GDM1 (cell line): ENCODE measurements at places on chromosomes 1 and 21.

DNA sequence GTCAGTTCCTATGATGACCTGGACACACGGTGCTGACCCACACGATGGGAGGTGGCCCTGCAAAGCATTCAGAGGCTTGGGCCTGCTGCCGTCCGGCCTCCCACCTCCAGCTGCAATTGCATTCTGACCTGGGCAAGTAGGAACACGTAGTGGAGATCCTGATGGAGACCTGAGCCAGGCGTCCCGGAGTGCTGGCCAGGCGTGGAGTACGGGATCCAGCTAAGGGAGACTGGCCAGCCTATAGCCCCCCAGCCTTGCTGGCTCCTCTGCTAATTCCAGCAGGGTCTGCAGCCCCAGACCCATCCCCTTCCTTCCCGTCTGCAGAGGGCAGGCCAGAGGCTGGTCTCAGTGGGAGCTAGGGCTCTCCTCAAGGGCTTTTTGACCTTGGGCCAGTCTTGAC, 11.2 kb downstream of the CD46 start:
- no peak for DNase-seq

DNA sequence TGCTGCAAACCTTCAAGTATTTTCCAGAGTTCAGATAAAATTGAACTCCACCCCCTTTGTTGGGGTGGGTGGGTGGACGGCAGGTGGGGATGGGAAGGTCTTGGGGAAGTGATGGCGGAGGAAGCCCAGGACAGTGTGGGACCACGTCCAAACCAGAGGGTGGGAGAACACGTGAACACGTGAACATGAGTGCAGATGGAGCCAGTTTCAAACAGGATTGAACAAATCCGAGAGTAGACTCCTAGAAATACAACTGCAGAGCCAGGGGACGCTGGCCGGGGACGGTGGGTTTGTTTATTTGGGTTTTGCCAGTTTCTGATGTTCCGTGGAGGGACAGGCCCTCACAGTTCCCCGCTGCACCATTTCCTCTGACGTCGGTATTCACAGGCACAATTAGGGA, 2.9 kb downstream of the KRTAP10-2 start:
- DNase-seq: no peak

DNA sequence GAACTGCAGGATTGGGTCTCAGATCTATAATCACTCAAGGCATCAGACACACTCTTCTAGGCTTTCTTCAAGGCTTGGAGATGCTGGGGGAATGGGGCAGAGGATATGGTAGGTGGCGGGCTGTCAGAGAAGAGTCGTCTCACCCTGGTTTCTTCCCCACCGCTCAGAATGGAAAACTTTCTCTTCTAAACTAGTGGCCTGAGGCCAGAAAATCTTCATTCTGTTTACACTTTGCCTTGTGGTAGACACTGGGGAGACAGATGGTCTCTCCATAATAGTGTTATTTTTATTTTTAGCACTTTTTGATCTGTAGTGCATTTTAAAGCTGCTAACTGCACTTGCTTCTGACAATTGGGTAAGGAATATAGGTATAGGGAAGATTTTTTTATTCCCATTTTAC, 2.6 kb downstream of the PRELP start:
- DNase-seq: no peak

DNA sequence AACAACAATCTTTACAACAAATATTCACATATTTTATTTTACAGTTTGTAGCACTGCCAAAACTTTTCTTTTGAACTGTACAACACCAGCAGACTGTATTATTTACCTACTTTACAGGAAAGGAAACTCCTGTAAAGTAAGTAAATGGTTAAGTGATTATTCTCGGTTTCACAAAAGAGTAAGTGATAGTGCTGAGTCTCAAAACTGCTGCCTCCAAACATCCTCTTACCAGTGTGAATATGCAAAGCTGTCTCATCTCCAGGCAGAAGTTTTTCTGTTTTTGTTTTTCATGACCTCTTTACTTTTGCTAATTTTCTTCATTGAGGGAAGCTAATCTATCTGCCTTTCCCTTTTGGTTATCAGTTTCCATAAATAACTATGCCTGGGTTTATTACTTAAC, 286.7 kb downstream of the SRGAP2C start:
- DNase-seq: no peak

- DNase-seq: no peak
Observed at GRCh38 chr21:44438531-44439210, 16.6 kb upstream of the LRRC3 start.

DNA sequence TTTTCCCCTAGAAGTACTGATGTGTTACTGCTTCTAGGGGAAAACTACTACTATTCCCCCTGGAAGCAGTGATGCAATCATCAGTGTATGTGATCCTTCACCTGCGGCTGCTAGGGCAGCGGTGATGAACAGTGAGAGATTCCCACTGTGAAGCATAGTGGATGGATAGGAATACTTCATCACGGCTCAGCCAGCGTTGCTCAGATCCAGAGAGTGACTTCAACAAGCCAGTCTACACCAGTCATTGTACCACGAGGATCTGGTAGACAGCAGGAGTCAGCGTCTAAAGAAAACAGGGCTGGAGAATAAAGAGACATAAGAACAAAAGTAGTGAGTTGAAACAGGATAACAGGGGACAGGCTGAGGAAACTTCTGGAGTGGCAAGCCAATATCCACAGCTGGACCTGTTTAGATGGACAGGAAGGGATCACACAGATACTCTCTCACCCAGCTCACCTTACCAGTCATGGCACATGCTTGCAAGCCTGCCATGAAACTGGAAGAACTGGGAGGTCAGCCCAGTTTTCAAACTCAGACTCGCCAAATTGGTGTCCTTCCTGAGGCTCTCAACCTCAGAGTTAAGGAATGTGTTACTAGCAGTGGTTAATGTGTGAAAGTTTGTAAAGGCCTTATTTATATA, 42.4 kb upstream of the LRRC52 start:
- no peak for DNase-seq

- DNase-seq: no peak
Observed at GRCh38 chr21:15293240-15293639, 228.4 kb upstream of the NRIP1 start.

- DNase-seq: no peak
Observed at GRCh38 chr1:87515781-87516180, 187.1 kb downstream of the LMO4 start.

GRCh38 chr1:219119839-219120238, 53.8 kb upstream of the LYPLAL1 start:
- no peak for DNase-seq

- DNase-seq: no peak
Observed at GRCh38 chr1:207818971-207819451, 67.2 kb downstream of the CD46 start.

- peak; percentile 41 for DNase-seq
Observed at GRCh38 chr1:160997323-160998038, 23.5 kb downstream of the F11R start.

GRCh38 chr1:30955448-30956015, 47.0 kb upstream of the SDC3 start:
- DNase-seq: no peak

DNA sequence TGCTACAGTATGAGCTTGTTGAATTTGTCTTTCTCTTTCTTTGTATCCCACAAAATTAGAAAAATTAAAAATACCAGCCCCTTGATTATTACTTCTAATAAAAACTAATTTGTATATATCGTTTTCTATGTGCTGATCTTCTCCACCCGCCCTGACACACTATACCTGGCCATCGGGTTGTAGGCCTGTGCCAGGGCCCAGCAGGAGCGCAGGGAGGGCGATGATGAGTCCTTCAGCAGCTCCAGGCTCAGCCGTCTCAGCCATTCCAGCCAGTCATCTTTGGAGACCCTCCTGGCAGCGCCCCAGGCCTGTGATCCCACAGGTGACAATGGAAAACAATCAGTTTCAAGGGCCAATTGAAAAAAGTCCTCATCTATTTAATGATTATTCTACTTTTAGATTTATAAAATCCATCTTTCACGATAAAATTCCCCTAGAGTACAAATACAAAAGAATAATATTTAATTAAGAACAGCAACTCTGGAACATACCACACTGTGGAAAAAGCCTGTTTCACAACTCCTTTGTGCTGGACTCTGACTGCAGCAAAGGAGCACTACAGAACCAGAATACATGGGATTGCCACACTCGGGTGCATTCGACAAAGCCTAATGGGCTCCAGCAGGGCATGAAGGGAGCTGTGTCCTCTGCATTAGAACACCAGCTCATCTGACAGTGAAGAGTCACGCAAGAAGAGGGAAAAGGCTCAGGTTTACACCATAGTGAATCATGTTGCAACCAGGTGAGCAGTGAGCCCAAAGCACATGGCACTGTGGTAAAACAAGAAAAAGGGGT, 15.4 kb downstream of the ANGPTL7 start:
- no peak for DNase-seq

DNA sequence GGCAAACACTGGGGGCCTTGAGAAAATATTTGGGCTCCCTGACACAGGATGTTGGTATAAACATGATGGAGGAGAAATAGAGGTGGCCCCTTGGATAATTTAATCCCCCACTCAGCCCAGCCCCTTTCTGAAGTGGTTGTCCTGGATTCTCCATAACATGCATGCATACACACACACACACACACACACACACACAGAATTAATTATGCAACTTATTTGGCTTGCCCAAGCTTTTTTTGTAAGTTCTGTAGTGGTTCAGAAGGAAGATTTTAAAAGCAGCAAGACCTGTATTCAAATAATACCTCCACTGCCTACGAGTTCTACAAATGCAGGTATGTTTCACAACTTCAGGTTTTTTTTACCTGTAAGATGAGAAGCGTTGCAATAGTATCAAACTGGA, 15.0 kb downstream of the ATF3 start:
- DNase-seq: no peak

DNA sequence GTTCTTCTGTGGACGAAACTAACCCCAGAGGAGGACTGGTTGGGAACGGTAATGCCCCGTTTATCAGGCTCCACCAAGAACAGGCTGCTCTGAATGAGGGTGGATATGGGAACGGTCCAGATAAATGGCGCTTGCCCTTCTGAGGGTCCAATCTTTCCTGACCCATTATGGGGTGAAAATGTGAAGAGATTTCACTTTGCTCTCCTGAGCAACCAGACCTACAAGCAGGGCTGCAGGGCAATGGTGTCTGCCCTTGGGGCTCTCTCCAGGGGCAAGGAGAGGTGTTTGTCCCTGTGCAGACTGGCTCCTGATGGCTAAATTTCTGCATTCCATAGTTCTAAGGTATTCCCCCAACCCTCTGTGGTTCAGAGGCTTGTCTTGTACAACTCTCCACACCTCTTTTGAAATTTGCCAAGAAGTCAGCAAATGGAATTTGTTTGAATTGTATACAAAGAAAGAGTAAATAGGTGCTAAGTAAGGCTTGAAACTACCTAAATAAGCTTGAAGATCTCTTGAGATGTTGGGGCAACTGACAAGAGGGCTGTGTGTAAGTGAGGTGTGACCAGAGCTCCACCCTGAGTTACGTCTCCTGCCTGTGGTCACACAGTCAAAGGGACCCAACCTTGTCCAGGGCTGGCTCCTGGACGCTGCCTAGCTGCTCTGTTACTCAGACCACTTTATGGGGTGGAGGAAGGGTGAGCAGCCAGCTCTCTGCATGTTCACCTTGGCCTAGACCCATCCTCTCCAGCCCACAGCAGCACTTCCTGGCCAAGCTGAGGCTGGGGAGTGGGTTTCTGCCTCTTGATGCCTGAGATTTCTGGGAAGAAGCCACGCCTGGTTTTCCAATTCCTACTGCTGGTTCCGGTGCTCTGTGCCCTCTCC, 24.8 kb downstream of the SLC2A1 start:
- DNase-seq: no peak

GRCh38 chr1:94535879-94536278, 5.7 kb downstream of the F3 start:
- DNase-seq: no peak

GRCh38 chr1:154616659-154617345, 8.8 kb upstream of the ADAR start:
- DNase-seq: no peak

GRCh38 chr1:164707868-164708331, 148.9 kb downstream of the PBX1 start:
- DNase-seq: no peak

- DNase-seq: no peak
Observed at GRCh38 chr1:248589334-248589733, 8.2 kb downstream of the OR2T10 start.

DNA sequence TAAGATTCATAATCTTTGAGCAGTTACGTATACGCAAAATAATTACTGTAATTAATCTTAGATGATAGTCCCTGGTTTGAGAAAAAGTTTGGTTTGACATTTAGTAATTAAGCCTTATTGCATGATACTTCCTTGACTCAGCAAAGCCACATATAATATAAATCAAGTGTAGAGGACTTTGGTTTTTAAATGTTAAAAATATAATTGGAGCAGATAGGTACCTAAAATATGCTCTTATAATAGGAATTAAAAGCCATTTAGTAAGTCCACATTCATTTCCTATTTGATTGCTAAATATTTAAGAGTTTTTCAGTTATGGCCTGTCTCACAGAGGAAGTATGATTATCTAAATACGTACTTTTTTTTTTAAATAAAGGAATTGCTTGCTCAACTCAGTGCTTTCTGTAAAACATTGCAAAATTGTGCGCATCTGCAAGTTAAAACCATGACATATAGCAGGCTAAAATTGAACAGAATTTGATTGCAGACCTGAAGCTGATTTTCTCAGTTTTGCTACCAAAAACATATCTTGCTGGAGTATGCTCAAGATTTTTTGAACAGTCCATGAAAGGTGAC, 20.4 kb downstream of the RPE65 start:
- DNase-seq: no peak

GRCh38 chr21:38092051-38092450, 164.7 kb upstream of the KCNJ15 start:
- no peak for DNase-seq

DNA sequence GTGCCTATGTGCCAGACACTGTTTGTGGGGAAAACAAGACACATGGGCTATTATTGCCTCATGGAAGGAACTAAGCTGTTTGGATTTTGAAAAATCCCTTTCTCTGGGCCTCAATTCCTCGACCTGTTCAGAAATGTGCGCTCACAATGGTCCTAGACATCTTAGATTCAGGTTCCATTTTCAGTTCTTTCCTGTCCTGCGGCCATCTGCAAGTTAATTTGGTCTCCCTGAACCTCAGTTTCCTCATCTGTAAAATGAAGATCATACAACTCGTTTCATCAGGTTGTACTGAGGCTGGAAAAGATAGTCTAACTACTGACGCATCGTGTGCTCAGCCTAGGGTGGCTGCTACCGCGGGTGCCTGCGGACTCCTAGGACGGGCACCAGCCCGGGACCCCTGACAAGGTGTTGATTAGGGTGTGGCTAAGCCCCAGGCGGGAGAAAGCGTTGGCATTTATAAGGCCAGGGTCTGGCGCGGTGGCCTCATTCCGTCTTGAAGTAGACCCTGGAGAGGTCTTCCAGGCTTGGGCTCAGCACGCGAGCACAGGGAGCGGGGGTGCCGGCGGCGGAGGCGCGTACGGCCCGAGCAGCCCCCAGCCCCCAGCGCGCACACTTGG, 493 bp upstream of the ELOA start:
- DNase-seq: no peak

DNA sequence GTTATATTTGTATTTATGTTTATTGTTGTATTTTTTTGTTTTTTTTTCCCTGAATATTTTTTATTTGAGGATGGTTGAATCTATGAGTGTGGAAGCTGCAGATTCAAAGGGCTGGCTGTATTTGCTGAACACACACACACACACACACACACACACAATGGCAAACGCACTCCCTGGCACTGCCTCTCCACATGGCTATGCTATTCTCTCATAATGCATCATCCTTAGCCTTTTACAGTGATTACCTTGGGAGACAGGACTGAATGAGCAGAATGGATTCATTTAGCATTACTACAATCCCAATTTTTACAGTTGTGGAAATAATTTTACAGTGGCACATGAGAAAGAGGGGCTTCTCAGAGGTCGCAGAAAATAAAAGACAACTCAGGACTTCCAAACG, 390.1 kb downstream of the PCP4 start:
- no peak for DNase-seq

GRCh38 chr1:172107316-172107975, 266.1 kb downstream of the DNM3 start:
- DNase-seq: no peak
